ENCODE measurements at places on chromosomes 12 and 14.

DNA sequence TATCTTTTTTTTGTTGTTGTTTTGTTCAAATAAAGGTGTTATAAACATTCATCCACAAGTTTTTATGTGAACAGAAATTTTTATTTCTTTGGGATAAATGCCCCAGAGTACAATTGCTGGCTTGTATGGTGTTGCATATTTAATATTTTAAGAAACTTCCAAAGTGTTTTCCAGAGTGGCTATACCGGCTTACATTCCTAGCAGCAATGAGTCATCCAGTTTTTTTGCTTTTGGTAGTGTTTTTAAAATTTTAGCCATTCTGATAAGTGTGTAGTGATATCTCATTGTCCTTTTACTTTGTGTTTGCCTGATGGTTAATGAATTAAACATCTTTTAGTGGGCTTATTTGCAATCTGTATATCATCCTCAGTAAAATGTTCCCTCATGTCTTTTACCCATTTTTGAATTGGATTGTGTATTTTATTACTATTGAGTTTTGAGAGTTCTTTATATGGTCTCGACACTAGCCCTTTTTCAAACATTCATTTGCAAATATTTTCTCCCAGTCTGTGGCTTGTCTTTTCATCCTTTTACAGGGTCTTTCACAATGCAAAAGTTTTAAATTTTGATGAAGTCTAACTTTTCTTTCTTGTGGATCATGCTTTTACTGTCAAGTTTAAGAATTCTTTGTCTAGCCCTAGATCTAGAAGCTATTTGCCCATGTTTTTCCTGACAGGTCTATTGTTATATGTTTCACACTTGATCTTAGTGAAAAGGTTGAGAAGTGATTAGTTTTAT lies 29.5 kb downstream of the PPP4R4 start:
- no peak for DNase-seq

DNA sequence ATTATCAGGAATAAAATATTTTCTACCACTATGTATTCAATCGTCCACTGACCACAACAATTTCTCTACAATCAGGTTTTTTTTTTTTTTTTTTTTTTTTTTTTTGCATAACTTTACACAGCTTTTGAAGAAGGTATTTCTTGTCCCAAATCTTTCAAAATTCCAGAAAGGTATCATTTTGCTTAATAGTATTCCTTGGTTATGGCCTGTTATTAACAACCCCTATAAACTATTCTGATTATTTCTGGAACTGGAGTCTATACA lies 145.3 kb downstream of the ALX1 start:
- DNase-seq, result no peak

- no peak for DNase-seq
Measured at GRCh38 chr14:90693413-90693812, 122.8 kb downstream of the TTC7B start.

DNA sequence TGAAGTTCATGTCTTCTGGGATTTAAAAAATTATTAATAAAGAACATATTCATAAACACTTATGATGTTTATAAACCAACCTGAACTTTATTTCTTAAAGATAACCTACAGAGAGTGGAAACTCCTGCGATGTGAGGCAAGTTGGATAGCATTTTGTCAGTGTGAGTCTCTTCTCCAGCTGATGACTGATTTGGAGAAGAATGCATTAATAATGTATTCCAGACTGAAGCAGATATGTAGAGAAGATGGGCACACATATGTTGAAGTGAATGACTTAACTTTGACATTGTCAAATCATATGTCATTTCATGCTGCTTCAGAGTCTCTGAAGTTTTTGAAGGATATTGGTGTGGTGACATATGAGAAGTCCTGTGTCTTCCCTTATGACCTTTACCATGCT lies 7.3 kb downstream of the HELB start:
- DNase-seq, result no peak

DNA sequence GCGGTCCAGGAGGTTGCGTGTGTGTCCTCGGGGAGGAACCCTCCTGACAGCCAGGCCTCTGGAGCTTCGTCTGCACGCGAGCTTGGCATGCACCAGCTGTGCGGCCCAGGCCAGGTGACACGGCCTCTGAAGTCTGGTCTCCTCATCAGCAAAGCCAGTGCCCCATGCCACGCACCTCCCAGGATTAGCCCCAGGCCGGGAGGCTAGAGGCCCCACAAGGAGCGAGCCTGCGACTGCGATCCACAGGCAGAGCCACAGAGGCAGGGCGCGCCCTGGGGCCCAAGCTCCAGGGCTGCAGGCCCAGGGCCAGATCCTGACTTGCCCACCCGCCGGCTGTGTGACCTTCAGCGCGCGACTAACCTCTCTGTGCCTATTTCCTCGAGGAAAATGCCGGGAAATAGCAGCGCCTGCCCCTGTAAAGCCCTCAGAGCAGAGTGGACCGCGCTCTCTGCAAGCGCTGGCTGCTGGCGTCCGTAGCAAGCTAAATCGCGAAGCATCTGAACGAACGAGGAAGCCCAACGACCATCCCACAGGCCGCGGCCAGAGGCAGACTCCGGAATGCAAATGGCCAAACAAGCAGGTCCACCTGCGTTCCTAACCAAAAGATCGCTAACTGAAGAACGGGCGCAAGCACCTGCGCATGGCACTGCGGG lies 492 bp upstream of the BTBD6 start:
- DNase-seq, result no peak

Data from AG08396 (cell line).